ENCODE measurements at places on chromosomes 2 and 18. TPM values are rescaled to one million over a fixed set of nuclear protein-coding genes. Genes with fewer than 3 reads are reported as not detected.

The NT5DC4 gene
- not detected for total RNA-seq

The PELI1 gene
- 10.4 TPM for total RNA-seq

The DBI gene
- 273 TPM for total RNA-seq

The HS6ST1 gene
- 25.6 TPM for total RNA-seq

The MERTK gene
- 3.9 TPM for total RNA-seq

The MARCHF4 gene
- total RNA-seq, result 1.9 TPM
